ENCODE measurements at places on chromosomes 1 and 21. TPM values are rescaled to one million over a fixed set of nuclear protein-coding genes. Genes with fewer than 3 reads are reported as not detected.

The CDC14A gene
- 0.58 TPM for polyA plus RNA-seq

The SARS1 gene
- 189 TPM for polyA plus RNA-seq

- DNase-seq = no peak
Measured at GRCh38 chr1:197391303-197392226, 123.5 kb downstream of the CRB1 start.

DNA sequence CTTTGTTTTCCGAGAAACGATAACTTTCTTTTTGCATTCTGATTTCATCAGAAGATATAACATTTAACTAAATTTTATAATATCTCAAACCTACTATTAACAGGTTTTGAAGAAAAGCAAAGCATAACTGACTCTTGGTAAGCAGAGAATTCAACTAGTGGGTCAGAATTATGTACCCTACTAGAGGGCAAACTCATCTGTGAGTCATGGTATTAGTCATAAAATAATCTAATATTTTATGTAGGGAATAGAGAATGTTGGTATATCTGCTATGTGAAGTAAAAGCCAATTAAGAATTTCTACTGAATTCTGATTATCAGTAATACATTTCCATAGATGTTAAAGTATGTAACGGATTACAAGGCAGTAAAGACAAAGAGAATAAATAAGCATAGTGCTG lies 56.8 kb downstream of the USP1 start:
- DNase-seq = peak; percentile 18

The VHLL gene
- polyA plus RNA-seq = not detected

GRCh38 chr21:36040389-36040788 lies 19.9 kb downstream of the SETD4 start:
- no peak for DNase-seq

The CRNN gene
- polyA plus RNA-seq = not detected

DNA sequence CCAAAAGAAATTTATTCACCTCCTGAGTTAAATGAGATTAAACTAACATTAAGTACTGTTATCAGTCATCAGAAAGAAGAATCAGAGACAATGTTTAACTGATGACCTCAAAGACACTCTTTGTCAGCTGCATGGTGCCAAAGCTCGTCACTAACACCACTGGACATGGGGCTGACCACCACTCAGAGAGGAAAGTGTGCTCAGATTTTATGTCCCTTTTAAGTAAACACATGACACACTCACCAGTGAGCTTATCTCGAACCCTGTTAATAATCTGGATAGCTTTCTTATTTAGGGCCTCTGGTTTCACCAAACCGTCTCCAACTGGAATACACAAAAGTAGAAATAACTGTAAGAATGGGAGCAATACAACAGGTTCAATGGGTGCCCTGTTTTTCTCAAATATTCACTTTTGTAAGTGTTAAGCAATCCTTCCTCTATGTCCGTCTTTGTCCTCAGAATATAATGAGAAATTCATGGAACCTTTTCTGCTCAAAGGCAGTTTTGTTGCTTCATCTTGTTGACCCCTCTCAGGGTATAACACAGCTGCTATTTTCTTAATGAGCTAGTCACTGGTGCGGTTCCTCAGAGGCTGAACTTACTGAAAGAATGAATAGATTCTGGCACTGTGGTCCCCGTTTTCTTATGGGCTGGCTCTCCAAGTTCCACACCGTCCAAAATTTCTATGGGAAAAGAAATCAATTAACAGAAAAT lies 9.5 kb upstream of the EXOSC10 start:
- DNase-seq = no peak

The LCE1C gene
- polyA plus RNA-seq = 3.9 TPM

GRCh38 chr1:66929999-66930822 lies 5.4 kb downstream of the MIER1 start:
- DNase-seq = peak; percentile 70

DNA sequence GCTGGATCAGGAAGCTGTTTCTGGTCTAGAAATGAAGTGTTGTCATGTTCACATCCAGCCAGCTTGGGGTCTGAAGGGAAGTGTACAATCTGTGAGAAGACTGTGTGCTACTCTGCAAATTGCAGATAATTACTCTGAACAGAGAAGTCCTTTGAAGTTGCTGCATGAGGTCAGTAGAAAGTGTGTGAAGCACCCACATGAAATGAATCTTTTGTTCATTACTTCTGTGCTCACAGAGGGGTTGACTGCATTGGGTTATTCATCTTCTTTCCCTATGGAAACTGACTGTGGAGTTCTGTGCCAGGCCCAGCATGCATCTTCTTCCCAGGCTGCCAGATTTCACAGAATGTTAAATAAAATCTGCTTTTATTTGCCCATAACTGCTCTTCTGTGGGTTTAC lies 47.1 kb downstream of the CTH start:
- no peak for DNase-seq

The S100B gene
- polyA plus RNA-seq = 0.21 TPM

- DNase-seq = no peak
Measured at GRCh38 chr1:153380711-153381110, 5.3 kb upstream of the S100A12 start.

GRCh38 chr1:115641762-115642167 lies at the start of gene VANGL1:
TSS of gene VANGL1 (plus strand) at chr1:115641970. CDS start at chr1:115651414, 9,444 bp downstream.
- DNase-seq = no peak

The DCST2 gene
- polyA plus RNA-seq = 0.11 TPM

DNA sequence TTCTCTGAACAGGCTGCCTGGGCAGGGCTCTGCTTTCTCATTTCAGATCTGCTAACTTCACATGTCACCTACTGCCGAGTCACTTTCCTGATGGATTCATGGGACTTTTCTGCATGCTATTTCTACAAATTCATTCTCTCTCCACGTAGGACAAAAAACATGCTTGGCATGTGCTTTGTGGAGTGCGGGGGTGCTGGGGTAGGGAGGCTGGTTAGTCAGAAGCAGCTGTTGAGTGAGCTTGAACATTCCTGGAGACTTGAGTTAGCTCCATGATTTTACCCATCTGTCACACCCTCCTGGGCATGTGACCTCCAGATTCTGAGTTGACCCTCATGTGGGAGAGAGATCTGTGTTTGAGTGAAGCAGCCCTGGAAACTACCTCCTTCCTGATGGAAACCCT lies 71.4 kb downstream of the UCK2 start:
- peak; percentile 98 for DNase-seq

DNA sequence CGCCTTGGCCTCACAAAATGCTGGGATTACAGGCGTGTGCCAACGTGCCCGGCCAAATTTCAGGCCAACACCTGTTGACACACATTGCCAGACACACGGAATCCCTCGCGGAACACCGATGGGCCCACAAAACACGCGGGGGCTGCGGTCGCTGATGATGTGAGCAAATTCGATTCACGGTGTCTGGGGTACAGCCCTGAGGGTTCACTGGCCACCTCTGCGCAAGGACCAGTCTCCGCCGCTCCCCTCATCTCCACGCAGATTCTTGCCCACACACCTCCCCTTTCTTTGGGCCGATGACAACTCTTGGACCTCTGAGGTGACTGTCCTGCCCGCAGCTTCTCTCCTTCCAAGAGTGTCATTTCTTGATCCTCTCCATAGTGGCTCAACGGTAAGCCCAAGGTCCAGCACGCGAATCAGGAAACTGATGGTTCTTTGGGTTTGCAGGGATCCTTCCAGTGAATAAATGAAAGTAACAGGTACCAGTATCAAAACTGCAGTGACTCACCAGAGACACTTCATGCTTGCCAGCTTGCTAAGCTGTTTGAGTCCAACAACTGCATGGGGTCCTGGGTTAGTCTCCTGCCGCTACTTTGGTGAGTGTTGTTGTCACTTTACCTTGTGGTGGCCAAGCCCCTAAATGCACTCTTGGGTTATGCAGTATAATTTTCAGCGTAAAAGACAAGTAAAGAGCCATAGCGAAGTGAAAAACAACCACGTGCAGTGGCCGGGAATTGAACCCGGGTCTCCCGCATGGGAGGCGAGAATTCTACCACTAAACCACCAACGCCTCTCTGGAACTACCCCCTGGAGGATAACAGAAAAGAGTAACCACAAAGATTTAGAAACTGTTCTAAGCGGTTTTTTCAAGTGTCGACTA lies 11.0 kb upstream of the RNU1-3 start:
- DNase-seq = peak; percentile 62

The ESRRG gene
- polyA plus RNA-seq = 0.01 TPM

The SPRR5 gene
- polyA plus RNA-seq = 0.22 TPM

GRCh38 chr1:5904551-5904950 lies 87.7 kb downstream of the NPHP4 start:
- no peak for DNase-seq

The KCNN3 gene
- not detected for polyA plus RNA-seq

DNA sequence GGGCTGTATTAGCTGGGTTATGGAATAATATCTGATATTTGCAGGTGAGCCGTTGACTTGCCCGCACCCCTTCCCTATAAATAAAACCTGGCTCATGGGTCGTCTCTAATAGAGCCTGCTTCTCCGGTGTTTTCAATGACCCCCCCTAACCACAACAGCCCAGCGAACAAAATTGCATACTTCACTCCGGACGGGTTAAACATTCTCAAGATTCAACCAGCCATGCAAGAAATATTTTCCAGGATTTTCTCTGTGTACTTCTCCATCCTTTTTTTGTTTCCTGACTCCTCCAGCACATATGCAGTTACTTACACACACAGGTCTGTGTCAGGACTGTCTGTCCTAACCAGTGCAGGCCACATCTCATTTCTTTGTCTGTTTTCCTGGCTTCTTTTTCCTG lies 267.7 kb downstream of the ZNF648 start:
- DNase-seq = no peak

The DLGAP3 gene
- polyA plus RNA-seq = 0.02 TPM

DNA sequence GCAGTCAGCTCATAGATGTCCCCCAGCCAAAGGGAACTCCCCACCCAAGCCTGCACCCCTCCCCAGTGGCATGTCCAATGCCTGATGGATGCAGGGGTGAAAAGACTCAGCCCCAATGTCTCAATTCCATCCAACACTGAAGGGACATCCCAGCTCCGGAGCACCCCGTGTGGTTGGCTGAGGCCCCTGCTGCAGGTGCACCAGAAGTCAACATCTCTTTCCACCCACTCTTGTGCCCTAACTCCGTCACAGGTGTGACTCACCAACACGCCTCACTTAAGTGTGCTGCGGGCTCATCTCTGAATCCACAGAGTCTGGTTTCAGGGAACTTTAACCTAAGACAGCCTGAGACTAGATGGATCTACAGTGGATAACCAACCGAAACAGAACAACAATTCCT lies 40.9 kb upstream of the ZBTB18 start:
- DNase-seq = no peak

GRCh38 chr1:185864889-185865517 lies 130.8 kb downstream of the HMCN1 start:
- peak; percentile 90 for DNase-seq

GRCh38 chr1:55478742-55479141 lies 263.6 kb upstream of the USP24 start:
- no peak for DNase-seq

GRCh38 chr1:3064296-3064850 lies 4.6 kb upstream of the PRDM16 start:
- DNase-seq = no peak

- peak; percentile 82 for DNase-seq
Measured at GRCh38 chr1:42335809-42336518, 929 bp upstream of the FOXJ3 start.

DNA sequence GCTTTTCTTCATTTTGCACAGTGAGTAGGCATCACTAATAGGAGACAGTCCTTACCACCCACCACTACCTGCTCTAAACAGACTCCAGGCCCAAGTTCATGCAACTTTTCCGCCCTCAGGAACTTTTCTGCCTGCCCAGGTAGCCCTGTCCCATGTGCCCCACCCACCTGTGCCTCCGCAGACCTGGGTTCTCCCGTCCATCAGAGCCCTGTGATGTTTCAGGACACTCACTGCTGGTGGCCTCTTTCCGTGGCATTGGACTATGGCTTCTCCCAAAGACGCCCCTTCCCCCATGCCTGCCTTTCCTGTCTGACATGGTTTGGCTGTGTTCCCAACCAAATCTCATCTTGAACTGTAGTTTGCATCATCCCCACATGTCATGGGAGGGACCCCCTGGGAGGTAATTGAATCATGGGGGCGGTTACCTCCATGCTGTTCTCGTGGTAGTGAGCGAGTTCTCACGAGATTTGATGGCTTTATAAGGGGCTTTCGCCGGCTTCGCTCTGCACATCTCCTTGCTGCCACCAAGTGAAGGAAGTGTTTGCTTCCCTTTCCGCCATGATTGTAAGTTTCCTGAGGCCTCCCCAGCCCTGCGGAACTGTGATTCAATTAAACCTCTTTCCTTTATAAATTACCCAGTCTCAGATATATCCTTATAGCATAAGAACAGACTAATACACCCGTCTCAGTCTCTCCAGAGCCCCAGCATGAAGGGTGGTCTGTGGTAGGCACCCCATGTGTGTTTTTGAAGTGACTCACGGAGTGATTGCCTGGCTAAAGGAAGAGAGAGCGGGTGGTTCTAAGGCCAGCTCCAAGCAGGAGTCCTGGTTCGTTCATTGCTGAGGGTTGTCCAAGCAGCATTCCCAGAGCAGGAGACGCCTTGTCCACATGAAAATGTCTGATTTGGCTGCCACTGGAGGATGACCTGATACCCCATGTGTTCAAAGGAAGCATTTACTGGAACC lies 86.0 kb upstream of the ZBTB40 start:
- DNase-seq = no peak

- no peak for DNase-seq
Measured at GRCh38 chr1:175564119-175564518, 179.3 kb downstream of the TNR start.

- no peak for DNase-seq
Measured at GRCh38 chr1:168187177-168187576, 8.4 kb downstream of the TIPRL start.

All from foreskin keratinocyte (primary cell).